ENCODE measurements at places on chromosomes 7 and 10. TPM values are rescaled to one million over a fixed set of nuclear protein-coding genes. Genes with fewer than 3 reads are reported as not detected.

GRCh38 chr7:154864523-154864891, 138.4 kb downstream of the PAXIP1 start:
- no peaks in the 10 kb centered on the region for H3K4me1 ChIP-seq
- no peak for DNase-seq
- H3K4me3 ChIP-seq, result no peak overlapping the region
- no peak overlapping the region for H3K27ac ChIP-seq
- H3K36me3 ChIP-seq, result no peaks in the 10 kb centered on the region

DNA sequence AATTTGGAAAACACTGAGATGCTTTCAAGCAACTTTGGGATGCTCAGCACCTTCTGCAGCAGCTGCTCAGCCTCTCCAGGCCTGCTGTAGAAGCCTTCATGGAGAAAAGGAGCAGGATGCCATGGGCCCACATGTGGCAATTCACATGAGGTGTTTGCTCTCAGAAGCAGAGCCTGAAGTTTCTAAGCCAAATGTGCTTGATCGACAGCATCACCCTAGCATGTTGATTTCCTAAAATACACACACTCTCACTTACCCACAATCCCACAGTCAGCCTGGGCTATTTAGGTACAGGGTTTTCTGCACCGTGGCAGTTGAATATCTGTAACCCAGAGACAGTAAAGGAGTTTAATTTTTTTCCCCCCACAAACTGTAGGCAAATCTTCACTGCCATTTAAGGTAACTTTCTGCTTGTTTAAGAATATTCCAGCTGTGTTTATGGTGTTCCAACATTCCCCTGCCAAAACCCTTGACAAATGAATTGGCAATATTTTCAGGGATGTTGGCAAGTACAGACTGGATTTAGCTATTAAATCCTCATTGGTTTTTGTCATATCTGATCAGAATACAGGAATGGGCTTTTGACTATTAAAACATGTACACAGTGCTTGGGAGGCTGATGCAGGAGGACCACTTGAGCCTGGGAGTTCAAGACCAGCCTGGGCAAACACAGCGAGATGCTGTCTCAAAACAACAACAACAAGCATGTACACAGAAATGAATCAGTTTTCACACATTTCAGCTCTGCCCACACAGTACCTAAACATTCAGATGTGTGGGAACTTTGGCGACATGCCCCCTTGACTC, 244.2 kb downstream of the CELF2 start:
- DNase-seq, result no peak
- no peaks in the 10 kb centered on the region for H3K27me3 ChIP-seq
- no peak overlapping the region for H3K4me3 ChIP-seq
- H3K27ac ChIP-seq, result peak overlapping the region; percentile 30

DNA sequence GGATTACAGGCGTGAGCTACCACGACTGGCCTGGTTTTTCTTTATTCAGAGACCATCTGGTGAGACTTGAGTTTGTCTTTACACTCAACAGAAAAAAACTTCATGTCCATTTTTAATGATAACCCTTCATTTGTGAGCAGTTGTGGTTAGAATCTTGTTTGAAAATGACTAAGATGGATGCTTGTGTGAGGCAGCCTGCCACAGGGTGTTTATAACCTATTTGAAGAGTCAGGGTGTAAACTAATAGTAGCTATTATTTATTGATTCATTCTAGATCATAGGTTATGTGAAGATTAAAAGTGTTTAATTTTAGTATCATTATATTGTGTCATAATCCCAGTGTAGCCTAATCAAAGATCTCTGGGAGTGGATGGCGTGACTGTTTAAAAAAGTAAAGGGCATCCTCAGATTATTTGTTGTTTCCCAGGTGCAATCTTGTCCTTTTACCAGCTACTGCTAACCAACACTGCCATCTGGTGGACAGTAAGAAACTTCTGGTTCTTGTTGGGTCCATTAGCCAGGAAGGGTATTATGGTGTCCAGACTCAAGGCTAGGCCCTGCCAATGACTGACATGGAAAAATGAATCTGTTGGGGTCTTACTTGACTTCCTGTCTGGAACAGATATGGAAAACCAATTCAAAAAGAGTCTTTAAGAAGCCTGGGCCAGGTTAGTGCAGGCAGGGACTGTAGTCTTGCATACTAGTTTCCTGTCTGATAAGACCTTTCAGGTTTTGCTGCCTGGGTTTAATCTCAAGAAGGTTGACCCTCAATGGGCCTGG, 24.9 kb downstream of the NRBF2 start:
- H3K4me3 ChIP-seq, result no peak overlapping the region
- H3K27ac ChIP-seq, result no peak overlapping the region
- H3K4me1 ChIP-seq, result no peaks in the 10 kb centered on the region

DNA sequence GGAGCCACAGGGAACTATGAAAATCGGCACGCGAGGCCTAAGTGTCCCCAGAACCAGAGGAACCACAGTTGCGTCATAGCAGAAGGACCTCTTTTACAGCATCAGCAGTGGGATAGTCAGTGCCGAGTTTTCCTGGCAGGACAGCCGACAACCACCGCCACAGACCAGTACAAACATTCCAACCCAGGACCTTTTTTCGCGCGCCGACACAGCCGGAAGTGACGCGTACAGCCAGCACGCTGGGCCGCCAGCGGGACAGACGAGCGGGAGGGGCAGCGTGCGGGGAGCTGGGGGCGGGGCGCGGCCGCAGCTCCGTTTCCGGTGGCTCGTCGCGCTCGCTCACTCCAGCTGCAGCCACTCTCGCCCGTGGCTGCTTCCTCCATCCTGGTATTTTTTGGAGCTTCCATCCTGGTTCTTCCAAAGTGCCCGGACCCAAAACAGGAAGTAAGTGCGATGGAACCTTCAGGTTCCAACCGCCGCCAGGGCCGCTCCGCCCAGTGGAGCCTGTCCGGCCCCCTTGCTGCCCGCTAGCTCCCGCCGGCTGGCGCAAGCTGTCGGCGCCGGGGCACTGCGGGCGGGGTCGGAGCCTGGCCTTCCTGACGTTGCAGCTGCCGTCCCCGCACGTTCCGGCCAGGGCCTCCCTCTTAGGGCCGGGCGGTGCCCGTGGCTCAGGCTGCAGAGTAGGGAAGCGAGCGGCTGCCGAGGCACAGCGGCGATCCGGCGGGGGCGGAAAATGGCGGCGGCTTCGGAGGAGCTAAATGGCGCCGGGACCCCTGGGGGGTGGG, at the start of gene DMTF1:
Gene DMTF1, plus strand, starts transcription at position 342 of the 785 bp plus-strand sequence. CDS start 12,489 bp downstream, outside the sequence.
- DNase-seq, result peak; percentile 83
- H3K36me3 ChIP-seq, result peaks cover 5% of the 10 kb centered on the region
- peaks cover 2% of the 10 kb centered on the region for H3K4me1 ChIP-seq
- peak within 1 kb of the TSS; percentile 93 for H3K27ac ChIP-seq
- no peaks in the 10 kb centered on the region for H3K27me3 ChIP-seq

Gene C10orf67
- total RNA-seq, result not detected

DNA sequence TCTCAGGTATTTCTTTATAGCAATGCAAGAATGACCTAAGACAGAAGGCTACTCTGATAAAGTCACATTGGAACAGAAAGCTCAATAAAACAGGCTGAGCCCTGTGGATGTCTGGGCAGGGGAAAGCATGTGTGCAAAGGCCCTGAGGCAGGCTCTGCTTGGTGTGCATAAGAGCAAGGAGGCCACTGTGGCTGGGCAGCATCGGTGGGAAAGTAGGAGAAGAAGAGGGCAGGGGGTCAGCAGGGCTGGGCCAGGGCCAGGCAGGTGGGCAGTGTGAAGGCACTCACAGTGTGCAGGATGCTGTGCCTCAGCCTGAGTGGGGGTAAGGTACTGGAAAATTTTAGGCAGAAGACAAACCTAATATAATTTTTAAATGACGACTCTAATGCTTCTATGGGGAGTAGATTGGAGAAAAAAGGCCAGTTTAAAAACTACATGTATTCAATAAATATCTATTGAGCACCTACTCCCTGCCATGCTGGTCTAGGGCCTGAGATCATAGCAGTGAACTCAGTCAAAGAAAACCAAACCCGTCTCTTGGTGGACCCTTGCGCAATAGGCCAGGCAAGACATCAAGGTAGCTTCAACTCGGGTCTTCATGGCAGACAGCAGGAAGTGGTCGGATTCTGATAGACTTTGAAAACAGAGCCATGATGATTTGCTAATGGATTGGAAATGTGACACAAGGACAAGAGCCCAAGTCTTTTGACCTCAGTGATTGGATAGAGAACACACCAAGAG, 572.3 kb downstream of the TCERG1L start:
- DNase-seq, result no peak
- no peaks in the 10 kb centered on the region for H3K36me3 ChIP-seq

DNA sequence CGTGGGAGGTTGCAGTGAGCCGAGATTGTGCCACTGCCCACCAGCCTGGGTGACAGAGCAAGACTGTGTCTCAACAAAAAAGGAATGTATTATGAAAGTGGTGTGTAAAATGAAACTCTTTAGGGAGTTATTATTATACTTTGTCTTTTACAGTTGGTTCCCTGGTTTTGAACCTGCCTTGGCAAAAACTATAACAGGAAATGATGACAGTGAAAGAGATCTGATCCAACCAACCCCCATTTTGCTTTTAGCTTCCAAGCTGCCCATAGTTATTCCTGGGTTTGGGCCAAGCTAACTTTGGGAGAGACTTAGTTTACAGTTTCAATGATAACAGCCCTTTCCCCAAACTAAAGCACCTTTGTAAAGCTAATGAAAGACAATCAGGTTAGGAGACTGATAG, 34.1 kb upstream of the NMT2 start:
- DNase-seq, result no peak
- no peaks in the 10 kb centered on the region for H3K27me3 ChIP-seq
- no peak overlapping the region for H3K27ac ChIP-seq

Gene PCGF5
- total RNA-seq, result 52.5 TPM

- peak overlapping the region; percentile 90 for H3K4me3 ChIP-seq
- peak overlapping the region; percentile 57 for H3K27ac ChIP-seq
- no peaks in the 10 kb centered on the region for H3K27me3 ChIP-seq
- peaks cover 22% of the 10 kb centered on the region for H3K36me3 ChIP-seq
- peaks cover 48% of the 10 kb centered on the region for H3K4me1 ChIP-seq
- peak; percentile 52 for DNase-seq
These were observed 875 bp upstream of the DDIT4 start for GRCh38 chr10:72272689-72273409.

GRCh38 chr7:111756687-111757178, 194.4 kb upstream of the IMMP2L start:
- DNase-seq, result no peak
- no peaks in the 10 kb centered on the region for H3K36me3 ChIP-seq
- H3K27ac ChIP-seq, result no peak overlapping the region
- no peaks in the 10 kb centered on the region for H3K27me3 ChIP-seq
- H3K4me3 ChIP-seq, result no peak overlapping the region

Measured in natural killer cell (primary cell).